Osteoblast (primary cell): ENCODE measurements at places on chromosomes 13 and 19. TPM values are rescaled to one million over a fixed set of nuclear protein-coding genes. Genes with fewer than 3 reads are reported as not detected.

The UPK1A gene
- total RNA-seq = not detected in 2 replicates

The PROZ gene
- total RNA-seq = not detected in 2 replicates

The ACP7 gene
- total RNA-seq = 0.29 TPM in 1 of 2 replicates, not detected in the other

The PABPC3 gene
- under 0.01 and 0.29 TPM in 2 replicates for total RNA-seq

The USHBP1 gene
- total RNA-seq = not detected in 2 replicates

The ZNF536 gene
- not detected in 2 replicates for total RNA-seq

The ZNF441 gene
- total RNA-seq = 11.6 and 13.3 TPM in 2 replicates

The ZNF571 gene
- total RNA-seq = 5.6 and 6.2 TPM in 2 replicates

The KBTBD7 gene
- total RNA-seq = 5.4 and 5.6 TPM in 2 replicates

The TMEM86B gene
- 1.5 and 2.5 TPM in 2 replicates for total RNA-seq

The GSX1 gene
- total RNA-seq = not detected in 2 replicates

The ZNF230 gene
- 7.1 and 7.2 TPM in 2 replicates for total RNA-seq

The SYT5 gene
- total RNA-seq = not detected in 2 replicates

The EPSTI1 gene
- total RNA-seq = 25.9 and 30.8 TPM in 2 replicates

The MYO16 gene
- under 0.01 TPM in 1 of 2 replicates, not detected in the other for total RNA-seq

The ZNF541 gene
- total RNA-seq = under 0.01 TPM in 2 replicates

The C1QTNF9 gene
- under 0.01 TPM in 1 of 2 replicates, not detected in the other for total RNA-seq

The RLN3 gene
- not detected in 2 replicates for total RNA-seq

The SLC1A6 gene
- total RNA-seq = not detected in 2 replicates

The FBN3 gene
- total RNA-seq = not detected in 2 replicates

The APOC4 gene
- total RNA-seq = not detected in 2 replicates

The OVOL3 gene
- not detected in 2 replicates for total RNA-seq

The SSC5D gene
- total RNA-seq = 22.7 and 77.4 TPM in 2 replicates

The WDR88 gene
- total RNA-seq = not detected in 2 replicates

The UHRF1 gene
- 7.4 and 7.6 TPM in 2 replicates for total RNA-seq

The STK11 gene
- total RNA-seq = 75.7 and 100 TPM in 2 replicates

The CD37 gene
- total RNA-seq = 0.36 TPM in 1 of 2 replicates, not detected in the other

The PRX gene
- total RNA-seq = 2.7 and 3.3 TPM in 2 replicates

The CXCL17 gene
- total RNA-seq = not detected in 2 replicates

The MISP3 gene
- total RNA-seq = 0.59 and 1.1 TPM in 2 replicates

The ZNF865 gene
- 1.4 and 1.5 TPM in 2 replicates for total RNA-seq

The SPATA13 gene
- 37.7 and 40.2 TPM in 2 replicates for total RNA-seq

The TMEM38A gene
- total RNA-seq = 2.4 and 2.5 TPM in 2 replicates

The ERFL gene
- total RNA-seq = under 0.01 TPM in 2 replicates

The GARIN5A gene
- total RNA-seq = 0.29 and 0.36 TPM in 2 replicates

The PCSK4 gene
- total RNA-seq = 1.4 and 2.4 TPM in 2 replicates

The ZNF709 gene
- total RNA-seq = 5.0 and 5.1 TPM in 2 replicates

The HSPBP1 gene
- 20.6 and 26.4 TPM in 2 replicates for total RNA-seq

The SRRM5 gene
- total RNA-seq = under 0.01 TPM in 1 of 2 replicates, not detected in the other

The ZNF793 gene
- total RNA-seq = 1.8 and 2.1 TPM in 2 replicates

The PIN1 gene
- 53.9 and 62.6 TPM in 2 replicates for total RNA-seq

The ICAM5 gene
- under 0.01 TPM in 1 of 2 replicates, not detected in the other for total RNA-seq

The MAN2B1 gene
- 35.8 and 43.0 TPM in 2 replicates for total RNA-seq

The SIGLEC10 gene
- total RNA-seq = not detected in 2 replicates

The PEAK3 gene
- total RNA-seq = under 0.01 TPM in 1 of 2 replicates, not detected in the other

The LAIR1 gene
- 0.29 and 0.36 TPM in 2 replicates for total RNA-seq

The WDR62 gene
- 1.4 and 1.8 TPM in 2 replicates for total RNA-seq

The IGFL3 gene
- not detected in 2 replicates for total RNA-seq

The ZNF497 gene
- 1.2 and 1.4 TPM in 2 replicates for total RNA-seq

The TUBA3C gene
- total RNA-seq = not detected in 2 replicates

The SOX1 gene
- total RNA-seq = not detected in 2 replicates

The ILF3 gene
- 105 and 107 TPM in 2 replicates for total RNA-seq

The PDE4C gene
- under 0.01 TPM in 1 of 2 replicates, not detected in the other for total RNA-seq

The SYCN gene
- total RNA-seq = not detected in 2 replicates

The DIS3 gene
- total RNA-seq = 33.9 and 38.4 TPM in 2 replicates

The RNF225 gene
- total RNA-seq = not detected in 2 replicates

The ZNF418 gene
- total RNA-seq = 4.7 and 5.1 TPM in 2 replicates
